ENCODE measurements at places on chromosomes 12 and 14.

GRCh38 chr14:22472466-22472865, 116.6 kb downstream of the DAD1 start:
- DNase-seq, result no peak

DNA sequence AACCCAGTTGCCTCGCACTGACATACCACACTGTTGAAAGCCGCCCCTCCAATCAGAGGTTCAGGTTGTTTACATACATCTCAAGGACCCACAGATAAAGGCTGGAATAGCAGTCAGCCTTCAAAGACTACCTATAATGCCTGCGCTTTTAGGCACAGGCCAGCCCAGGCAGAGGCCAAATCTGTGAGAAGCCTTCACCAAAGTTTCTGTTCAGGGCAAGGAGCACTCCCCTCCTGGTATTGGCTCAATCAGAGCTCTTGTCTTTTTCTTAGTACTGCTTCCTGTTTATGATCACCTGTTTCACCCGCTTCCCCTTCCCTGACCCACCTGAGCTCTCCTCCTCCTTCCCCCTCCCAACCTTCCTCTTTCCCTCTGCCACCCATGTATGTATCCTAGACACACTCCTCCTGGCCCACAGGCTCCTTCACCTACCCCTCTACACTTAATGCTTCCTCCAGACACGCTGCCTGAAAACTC, 34.8 kb downstream of the DUSP16 start:
- DNase-seq, result no peak

DNA sequence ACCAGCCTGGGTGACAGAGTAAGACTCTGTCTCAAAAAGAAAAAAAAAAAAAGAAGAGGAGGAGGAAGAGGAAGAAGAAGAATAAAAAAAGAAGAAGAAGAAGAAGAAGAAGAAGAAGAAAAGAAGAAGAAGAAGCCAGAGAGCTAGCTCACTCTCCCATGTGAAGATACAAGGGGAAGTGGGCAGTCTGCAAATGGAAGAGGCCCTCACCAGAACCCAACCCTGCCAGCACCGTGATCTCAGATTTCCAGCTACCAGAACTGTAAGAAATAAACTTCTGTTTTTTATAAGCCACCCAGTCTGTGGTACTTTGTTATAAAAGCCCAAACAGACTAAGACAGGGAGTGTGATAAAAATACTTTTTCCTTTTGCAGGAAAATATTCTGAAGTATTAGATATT, 130.7 kb downstream of the ETNK1 start:
- DNase-seq, result no peak

GRCh38 chr14:81125536-81125935, 95.2 kb downstream of the GTF2A1 start:
- no peak for DNase-seq

DNA sequence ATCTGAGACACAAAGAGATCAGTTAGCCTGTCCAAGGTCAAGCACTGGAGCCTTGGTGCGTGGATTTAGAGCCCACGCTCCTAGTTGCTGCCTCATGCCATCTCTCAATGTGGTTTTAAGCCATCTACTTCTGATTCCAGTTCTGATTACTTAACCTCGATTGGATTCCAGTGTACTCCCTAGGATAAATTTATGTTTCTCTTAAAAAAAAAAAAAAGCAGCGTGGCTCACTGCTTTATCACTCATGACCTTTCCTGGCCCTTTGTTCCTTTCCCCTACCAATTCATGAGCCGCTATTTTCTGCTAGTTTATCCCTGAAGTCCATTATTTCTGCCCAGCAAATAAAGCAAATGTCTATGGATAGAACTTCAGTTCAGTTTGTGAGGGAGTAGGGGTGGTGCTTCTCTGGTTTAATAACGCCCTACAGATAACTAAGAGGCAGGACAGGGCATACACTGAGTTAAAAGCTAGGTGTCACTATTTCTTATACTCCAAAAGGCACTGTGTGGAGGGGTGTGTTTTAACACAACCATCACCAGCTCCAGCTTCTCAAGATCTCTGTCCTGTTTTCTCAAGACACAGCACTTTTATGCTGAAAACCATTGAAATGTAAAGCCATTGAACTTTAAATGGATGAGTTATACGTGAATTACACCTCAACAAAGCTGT, 9.8 kb upstream of the PARP11 start:
- no peak for DNase-seq

GRCh38 chr12:90399357-90399756, 555.6 kb downstream of the CCER1 start:
- DNase-seq, result no peak

GRCh38 chr14:85159726-85160125, 370.2 kb upstream of the FLRT2 start:
- DNase-seq, result no peak

DNA sequence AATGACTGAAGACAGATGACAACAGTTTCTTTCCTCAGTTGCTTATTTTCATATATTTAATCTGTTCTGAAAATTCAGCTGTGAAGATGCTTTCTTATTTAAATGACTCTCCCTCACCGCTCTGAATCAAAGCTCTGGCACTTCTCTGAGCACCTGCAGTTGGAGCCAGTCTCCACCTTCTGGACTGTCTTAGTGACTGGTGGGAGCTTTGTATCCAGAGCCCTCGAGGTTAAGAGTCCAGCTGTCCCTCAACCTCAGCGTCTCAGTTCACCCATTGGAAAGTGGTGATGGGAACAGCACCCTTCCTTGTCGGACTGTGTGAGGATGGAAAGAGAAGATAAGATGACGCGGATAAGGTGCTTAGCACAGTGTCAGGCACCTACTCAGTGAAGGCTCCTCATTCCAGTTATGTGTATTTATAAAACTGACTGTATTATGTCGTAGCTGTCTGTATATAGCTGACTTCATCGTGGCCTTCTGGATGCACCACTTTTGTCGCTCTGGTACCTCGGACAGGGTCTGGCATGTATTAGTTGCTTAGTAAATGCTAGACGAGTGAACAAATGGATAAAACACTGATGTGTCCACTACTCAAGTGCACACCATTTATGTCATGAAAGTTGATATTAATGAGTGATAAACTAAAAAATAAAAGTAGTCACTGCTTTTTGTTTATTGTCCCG, 34.5 kb downstream of the ELK3 start:
- DNase-seq, result no peak

- DNase-seq, result peak; percentile 64
Measured at GRCh38 chr12:13023811-13024530, 20.2 kb upstream of the FAM234B start.

- DNase-seq, result no peak
Measured at GRCh38 chr12:132379996-132380395, 50.6 kb upstream of the GALNT9 start.

GRCh38 chr14:50335989-50336824, 24.1 kb downstream of the DMAC2L start:
- DNase-seq, result no peak

- no peak for DNase-seq
Measured at GRCh38 chr12:10740182-10740581, 17.1 kb upstream of the YBX3 start.

DNA sequence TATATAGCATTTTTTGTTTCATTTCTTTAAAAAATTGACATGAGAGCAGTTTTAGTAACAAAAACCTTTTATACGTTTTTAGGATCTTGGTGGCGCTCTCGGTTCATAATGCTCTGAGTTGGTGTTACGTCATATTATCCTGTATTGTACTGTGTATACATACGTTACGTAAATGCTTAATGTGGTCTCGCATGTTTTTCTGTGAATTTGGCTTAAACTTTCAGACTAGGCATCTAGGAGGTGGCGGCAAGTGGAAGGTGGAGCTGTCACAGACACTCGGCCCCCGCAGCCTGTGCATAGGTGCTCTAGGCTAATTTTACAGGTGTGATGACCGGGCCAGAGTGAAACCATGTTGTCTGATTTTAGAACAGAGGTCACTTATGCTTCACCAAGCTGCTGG, 60.0 kb downstream of the PPP2R5C start:
- DNase-seq, result no peak

DNA sequence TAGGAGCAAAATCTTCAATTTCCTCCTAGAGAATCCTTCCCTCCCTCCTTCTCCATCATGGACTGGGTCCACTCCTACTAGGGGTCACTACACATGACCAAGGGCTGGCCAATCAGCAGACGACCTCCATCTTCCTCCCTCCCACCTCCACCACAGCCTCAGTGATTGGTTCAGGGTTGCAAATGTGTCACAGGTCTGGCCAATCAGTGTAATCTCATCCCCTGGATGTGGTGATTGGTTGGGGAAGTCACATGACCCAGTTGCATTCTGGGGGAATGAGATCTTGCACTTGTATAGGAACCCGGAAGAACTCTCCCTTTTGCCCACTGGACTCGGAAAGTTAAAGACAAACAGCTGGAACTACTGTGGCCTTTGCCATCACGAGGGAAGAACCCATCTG, 169.2 kb downstream of the PIWIL1 start:
- no peak for DNase-seq

DNA sequence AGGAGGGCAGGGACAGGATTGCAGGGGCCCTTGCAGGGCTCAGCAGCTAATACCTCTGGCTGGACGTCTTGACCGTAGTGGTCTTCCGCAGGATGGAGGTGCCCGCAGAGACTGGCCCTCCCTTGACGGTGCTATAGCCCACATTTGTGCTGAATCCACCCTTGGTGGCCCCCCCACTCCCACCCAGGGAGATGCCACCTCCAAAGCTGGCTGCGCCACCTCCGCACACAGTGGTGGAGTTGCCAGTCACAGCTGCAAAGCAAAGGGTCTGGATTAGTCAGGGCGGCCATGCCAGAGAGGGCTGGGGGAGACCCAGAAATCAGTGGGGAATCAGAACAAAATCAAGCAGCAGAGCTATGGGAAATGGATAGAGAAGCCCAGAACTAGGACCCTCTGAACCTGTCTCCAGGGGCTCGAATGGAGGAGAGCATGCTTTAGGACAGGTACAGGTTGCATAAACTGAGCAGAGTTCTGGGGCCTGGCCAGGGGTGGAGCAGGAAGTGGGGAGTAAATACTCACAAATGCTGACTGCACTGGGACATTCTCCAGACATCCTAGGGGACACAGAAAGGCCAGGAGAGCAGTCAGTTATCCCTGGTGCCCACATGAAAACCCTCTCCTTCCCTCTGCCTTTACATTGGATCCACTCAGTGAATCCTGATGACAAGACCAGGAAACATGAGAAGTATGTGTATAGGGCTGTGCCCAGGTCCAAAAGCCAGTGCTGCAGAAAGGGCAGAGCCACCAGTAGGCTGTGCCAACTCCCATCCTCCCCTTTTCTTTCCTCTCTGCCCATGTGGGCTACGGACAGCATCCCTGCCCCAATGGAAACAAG, 8.1 kb upstream of the KRT4 start:
- DNase-seq, result no peak

DNA sequence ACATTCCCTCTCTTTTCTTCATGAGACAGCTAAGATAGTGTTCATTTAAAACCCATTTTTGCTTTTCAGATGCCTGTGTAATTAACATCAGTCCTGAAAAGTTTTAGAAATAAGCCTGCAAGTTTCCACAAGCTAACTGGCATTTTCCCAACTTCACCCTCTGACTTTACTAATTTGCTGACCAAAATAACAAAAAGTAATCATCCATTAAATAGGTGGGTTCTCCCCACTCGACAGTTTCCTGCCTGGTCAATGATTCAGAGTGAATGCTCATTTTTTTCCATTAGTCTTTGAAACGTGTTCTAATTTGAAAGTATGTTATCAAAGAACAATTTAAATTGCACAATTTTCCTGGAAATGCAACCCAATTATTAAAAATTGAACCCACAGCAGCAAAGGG, 23.6 kb downstream of the NELL2 start:
- DNase-seq, result no peak

DNA sequence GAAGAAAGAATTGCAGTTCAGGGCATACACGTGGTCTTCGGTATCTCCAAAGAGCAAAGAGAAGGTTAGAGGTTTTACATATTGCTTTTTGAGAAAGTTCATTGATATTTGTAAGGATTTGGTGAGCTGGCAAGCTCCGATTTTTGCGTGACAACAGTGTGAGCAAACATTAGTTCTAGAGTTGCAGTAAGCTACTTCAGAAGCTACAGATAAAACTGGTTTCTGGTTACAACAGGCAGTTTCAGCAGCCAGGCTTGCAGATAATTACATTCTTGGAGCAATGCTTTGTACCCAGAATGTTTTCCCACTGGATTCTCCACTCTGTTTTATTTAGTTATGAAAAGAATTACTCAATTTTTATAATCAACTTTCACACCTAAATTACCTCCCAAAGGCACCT, 28.2 kb downstream of the KLRK1 start:
- DNase-seq, result no peak

DNA sequence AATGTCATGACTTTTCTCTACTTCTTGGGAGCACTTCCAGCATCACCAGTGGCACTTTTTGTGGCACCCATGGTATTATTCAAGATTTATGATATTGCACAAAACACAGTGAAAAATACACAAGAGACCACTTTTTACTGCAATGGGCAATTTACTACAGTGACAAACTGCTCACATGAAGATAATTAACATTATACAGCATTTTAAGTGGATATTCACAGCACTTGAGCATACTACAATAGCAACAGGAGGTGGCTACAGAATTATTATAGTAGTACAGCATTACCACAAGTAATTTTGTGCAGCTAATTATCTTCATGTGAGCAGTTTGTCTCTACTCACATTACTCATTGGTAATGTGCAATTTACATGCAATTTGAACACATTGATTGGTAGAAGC, 18.3 kb downstream of the IL26 start:
- no peak for DNase-seq

GRCh38 chr12:53052419-53053217, 2.8 kb downstream of the TNS2 start:
- peak; percentile 81 for DNase-seq

GRCh38 chr12:27305673-27306456, 26.8 kb upstream of the BMAL2 start:
- DNase-seq, result peak; percentile 37
